Activated naive CD4-positive, alpha-beta T cell treated with anti-CD3 and anti-CD28 coated beads for 36 hours (primary cell): ENCODE measurements at places on chromosomes 6 and 20.
A peak's percentile ranks its signal among the peaks of the same experiment; 100 is the strongest.

GRCh38 chr6:158920311-158920905 is 79.6 kb downstream of the RSPH3 start:
- no peak for DNase-seq

GRCh38 chr6:109610590-109610989 is 80.4 kb downstream of the AK9 start:
- DNase-seq: no peak

DNA sequence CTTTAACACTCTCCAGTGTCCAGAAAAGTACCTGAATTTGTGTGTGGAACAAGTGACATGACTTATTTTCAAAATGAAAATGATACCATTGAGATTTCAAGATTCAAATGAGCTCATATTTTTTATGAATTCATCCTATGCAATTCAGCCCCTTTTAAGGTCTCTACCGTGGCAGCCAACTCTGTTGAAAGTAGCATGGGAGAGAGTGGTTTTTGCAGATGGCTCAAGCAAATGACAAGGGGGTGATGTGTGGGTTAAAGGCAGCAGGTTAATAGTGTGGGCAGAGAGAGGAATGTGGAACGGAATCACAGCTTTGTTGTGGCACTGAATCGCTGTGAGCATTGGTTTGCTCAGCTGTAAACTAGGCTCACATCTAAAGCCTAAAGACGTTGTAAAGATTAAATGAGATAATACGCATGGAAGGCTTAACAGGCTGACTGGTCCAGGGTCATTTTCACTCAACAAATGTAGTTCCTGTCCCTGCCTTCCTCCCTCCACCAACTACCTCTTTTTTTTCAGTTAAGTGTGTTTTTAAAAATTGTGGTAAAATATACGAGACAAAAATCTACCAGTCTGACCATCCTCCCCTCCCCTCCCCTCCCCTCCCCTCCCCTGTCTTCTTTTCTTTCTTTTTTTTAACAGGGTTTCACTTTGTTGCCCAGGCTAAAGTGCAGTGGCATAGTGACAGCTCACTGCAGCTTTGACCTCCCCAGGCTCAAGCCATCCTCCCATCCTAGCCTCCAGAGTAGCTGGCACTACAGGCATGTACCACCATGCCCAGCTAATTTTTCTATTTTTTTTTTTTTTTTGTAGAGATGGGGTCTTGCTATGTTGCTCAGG is 114.7 kb upstream of the ZNF217 start:
- DNase-seq: peak; percentile 58

DNA sequence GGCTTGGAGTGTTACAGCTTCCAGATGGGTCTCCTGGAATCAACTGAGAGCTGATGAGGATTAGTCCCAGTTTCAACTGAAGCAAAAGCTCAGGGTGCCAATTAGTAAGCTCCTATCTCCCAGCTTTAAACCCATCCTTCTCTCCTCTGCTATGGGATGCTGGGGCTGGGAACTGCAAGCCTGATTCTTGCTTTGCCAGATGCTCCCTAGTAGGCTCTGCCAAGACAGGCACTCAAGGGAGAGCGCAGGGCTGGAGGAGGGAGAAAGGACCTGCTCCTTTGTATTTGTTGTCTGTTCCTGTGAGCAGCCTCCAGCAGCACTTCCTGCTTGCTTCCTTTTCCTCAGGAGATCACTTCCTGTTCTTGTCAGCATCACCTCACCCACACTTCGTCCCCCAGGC is 309.7 kb downstream of the KIF16B start:
- DNase-seq: no peak

GRCh38 chr20:51715163-51715855 is 52.9 kb downstream of the ATP9A start:
- no peak for DNase-seq

- no peak for DNase-seq
Measured at GRCh38 chr20:10079964-10080363, 45.2 kb downstream of the ANKEF1 start.

DNA sequence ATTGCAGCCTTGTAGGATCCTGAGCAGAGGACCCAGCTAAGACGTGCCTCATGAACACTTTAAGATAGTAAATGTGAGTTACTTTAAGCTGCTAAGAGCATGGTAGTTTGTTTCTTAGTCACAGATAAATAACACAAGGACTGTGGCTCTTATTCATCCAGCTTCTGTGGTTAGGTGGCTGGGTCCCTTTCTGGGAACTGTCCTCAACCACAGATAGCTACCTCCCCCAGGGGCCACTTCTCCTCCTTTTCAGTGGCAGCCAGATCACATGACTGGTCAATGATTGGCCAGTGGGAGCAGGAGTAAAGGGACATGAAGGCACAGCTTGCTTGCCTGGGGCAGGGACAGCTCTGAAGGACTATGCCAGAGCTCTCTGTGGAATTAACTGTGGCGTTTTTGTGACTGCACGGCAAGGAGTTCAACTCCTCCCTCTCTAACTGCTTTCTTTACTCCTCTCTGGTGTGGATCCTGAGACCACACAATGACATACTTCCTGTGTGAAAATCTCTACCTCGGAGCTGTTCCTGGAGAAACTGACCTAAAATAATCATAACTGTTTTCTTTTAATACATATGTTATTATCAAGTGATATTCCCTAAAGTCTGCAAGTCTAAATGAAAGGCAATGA is 76.5 kb downstream of the NRN1 start:
- no peak for DNase-seq

GRCh38 chr20:3616250-3616649 is 46.9 kb downstream of the GFRA4 start:
- no peak for DNase-seq

GRCh38 chr6:31821301-31822035 is 6.1 kb upstream of the HSPA1B start:
- DNase-seq: peak; percentile 67

GRCh38 chr20:48880331-48880730 is 41.2 kb upstream of the ARFGEF2 start:
- no peak for DNase-seq

- no peak for DNase-seq
Measured at GRCh38 chr20:59571151-59571550, 33.2 kb upstream of the PHACTR3 start.

DNA sequence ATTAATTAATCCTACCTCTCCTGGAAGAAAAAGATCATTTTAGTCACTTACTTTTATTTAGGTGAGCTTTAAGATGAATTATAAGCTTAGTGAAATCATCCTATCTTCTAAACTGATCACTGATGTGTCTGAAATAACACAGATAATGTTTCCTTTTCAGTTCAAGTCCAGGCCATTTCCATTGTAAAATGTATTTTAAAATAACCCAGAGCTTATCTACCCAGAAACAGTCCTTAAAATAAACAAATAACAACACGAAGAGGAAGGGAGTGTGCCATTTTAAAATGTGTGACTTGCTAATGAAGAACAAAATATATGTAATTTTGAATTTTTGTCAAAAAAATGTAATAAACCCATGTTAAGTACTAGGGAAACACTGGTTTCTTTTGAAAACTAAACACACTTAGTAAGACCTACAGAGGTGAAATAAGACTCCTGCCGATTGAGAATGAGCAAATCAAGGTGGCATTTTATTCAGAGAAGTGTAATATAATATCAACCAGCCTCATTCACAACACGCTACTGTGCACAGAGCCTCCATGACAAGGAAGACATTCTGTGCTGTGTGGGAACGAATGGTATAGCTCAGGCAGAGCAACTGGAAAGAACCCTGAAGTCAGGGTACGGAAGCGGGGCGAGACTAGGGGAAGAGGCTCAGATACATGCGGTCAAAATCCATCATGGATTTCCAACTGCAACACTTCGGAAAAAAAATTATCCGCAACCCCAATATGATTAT is 7.7 kb downstream of the LRP11 start:
- no peak for DNase-seq

DNA sequence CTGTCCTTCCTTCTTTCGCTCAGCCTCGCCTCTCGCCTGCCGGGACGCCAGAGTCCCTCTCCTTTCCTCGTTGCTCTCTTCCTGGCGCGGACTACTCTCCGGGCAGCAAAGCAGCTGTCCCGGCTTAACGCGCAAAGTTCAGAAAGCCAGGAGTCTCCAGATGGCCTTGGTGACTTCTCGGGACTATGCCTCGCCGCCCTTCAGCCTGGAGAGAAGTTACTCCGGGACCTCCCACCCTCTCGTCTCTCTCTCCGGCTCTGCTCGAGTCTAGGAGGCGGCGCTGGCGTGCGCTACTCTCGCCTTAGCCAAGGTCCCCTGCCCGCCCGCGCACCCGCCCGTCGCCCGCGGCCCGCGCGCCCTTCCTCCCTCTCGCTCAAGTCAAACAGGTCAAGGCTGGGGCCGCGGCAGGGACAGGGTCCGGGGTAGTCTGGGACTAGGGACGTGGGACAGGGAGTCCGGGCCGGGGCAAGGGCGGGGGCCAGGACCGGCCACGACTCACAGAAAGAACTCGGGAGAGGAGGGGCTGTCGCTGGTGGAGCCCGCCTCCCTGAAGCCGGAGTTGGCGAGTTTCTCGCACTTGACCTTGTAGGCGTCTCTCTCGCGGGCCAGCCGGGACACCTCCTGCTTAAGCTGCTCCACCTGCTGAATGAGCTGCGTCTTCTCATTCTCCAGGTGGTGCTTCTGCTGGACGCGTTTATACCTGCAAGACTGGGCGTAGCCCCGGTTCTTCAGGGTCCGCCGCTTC is 1.5 kb downstream of the MAFB start:
- DNase-seq: no peak

DNA sequence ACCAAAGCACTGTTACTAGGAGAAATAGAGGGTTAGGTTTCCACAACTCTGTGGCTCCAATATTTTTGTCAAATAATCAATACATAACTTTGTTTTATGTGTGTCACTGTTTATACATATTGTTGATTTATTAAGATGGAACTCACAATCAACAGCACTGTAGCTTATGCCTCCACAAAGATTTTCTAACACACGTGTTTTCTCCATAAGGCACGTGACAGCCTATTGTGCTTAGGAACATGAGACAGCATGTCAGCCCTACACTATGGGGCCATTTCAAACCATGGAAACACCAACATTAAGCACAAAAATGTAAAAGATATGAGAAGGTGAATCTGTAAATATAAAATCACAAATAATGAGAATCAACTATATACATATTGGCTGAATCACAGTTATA is 127.0 kb downstream of the PAK5 start:
- DNase-seq: no peak

DNA sequence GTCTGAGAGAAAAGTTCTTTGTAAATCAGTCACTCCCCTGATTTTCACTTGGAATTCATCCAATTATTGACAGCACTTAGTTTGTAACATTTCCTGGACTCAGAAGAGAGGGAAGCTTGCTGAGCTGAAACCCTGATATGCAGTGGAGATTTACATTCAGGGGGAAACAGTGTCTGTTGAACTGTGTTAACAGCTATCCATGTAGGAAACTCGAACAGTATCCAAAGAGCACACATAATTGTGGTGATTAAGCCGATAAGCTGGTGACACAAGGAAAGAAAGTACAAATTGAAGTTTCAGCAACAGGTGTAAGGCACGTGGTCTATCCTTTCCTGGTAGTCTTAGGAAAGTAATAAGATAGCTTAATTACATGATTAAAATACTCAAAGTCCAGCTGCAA is 78.1 kb upstream of the FLRT3 start:
- no peak for DNase-seq

DNA sequence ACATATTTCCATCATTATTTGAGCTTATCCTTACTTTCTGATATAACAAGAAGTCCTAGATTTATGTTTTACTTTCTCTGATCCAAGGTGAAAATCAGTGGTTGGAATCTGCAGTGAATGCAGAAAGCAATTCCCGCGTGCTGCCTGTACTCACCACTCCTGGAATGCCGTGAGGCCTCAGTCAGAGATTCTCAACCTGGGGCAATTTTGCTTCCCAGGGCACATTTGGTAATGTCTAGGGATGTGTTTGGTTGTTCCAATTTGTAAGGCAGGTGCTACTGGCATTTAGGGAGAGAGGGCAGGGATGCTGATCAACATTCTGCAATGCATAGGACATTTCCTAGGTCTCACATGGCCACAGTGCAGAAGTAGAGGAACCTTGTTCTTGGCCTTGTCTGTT is 23.9 kb downstream of the CST4 start:
- no peak for DNase-seq

DNA sequence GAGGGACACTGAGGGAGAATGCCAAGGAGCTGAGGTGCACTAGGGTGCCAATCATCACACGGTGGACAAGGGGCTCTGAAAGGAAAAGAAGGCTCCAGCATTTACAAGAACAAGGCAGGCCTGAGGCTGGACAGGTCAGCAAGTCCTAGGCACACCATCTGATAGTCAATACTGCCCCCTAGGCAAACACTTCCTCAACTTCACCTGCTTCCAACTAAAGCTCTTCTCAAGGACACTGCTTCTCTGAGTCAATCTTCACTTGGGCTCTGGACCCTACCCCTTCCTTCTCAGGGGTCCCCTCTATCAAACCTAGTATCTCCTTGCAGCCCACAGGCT is 37.7 kb upstream of the SLC4A11 start:
- DNase-seq: peak; percentile 9

GRCh38 chr20:51609251-51609650 is 66.7 kb upstream of the NFATC2 start:
- no peak for DNase-seq

DNA sequence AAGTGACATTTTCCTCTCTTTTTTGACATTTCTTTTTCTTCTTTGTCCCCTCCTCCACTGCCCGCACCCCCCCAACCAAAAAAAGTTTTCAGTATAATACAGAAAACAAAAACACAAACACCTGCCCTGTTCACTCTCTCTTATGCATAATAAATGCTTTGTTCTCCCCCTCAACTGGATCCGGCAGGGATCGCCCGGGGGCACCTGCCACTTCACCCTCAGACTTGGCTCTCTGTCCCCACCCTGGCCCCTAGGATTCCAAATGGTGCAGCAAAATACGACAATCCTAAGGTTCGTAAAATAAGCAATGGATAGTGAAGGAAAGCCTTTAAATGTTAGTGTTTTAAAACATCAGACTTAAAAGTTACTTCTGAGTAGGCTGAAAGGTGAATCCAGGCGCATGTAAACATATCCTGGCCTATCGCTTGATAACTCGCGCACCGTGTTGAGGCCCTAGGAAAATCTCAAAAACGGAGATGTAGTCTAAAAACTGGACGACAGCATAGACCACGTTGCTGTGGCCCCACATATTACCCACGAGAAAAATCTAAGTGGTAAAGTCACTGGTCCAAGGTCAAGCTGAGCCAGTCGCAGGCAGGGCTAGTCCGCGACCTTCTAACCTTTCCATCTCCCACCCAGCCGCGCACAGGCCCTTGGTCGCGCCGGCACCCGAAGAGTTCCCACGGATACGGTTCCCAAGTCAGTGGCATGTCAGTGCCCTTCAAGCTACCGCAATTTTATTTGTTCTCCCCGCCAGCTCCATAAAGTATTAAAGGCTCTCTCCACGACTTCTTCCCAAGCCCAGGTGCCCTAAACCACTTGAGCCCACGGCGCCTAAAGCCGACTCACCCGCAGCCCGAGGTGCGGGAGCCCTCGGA is 130.8 kb downstream of the OGFRL1 start:
- DNase-seq: no peak

DNA sequence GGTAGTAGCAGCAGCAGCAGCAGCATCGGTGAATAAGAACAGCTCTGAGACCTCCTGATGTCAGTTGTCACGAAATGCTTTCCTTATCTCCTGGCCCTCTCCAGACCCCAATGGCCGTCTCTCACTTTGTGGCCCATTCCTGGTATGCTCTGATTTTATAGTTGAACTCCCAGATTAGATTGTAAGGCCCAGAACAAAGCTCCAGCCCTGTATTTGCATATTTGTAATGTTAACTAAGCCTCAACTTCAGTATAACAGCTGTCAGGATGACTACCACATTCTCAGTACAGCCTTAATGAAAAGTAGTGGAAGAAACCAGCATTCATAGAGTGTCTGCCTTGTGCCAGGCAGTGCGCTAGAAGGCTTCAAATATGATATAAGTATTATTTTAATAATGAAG is 180.9 kb downstream of the SASH1 start:
- no peak for DNase-seq
